ENCODE measurements at places on chromosomes 11 and 22.

DNA sequence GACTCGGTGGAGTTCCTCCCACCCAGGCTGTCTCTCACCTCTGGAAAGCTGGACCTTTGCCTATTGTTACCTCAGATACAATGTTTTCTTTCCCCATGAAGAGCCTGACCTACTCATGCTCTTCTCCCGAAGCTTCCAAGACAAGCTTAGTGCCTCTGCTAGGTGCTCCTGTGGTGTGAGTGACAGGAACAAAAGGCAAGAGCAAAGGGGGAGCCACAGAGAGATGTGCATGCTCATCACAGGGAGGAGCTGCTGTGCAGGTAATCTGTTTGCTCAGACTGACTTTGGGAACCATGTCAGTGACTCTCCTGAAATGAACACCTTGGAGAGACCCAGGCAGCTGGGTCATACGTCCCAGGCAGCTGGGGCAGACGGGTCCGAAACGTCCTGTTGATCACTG is 53.6 kb upstream of the VSTM5 start:
- DNase-seq: no peak

- no peak for DNase-seq
Observed at GRCh38 chr11:114280696-114281095, 15.5 kb upstream of the NNMT start.

- no peak for DNase-seq
Observed at GRCh38 chr22:48161298-48161697, 1398.8 kb downstream of the TBC1D22A start.

DNA sequence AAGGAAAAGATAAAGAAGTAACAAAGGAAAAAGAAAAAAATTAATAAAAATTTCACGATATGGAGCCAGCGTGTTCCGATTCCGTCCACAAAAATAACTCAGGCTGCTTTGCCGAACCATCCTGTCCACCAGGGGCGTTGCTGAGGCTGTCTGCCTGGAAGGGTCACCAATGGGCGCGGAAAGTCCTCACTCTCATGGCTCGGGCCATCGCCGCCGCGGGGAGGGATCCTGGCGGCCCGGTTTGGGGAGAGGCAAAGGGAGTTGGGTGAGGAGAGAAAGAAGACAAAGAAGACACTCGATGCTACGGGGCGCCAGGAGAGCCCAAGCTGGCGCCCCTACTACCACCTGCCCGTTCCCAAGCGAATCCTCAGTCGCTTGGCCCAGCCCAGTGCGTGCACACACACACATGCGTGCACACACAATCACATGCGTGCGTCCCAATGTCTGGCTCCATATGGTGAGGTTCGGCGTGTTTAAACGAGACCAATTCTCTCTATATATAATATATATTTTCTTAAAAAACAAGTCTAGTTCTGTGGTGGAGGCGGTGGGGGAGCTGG is 5.6 kb upstream of the PYGM start:
- DNase-seq: no peak

GRCh38 chr11:72202571-72202970 is 10.6 kb downstream of the FOLR1 start:
- DNase-seq: no peak

DNA sequence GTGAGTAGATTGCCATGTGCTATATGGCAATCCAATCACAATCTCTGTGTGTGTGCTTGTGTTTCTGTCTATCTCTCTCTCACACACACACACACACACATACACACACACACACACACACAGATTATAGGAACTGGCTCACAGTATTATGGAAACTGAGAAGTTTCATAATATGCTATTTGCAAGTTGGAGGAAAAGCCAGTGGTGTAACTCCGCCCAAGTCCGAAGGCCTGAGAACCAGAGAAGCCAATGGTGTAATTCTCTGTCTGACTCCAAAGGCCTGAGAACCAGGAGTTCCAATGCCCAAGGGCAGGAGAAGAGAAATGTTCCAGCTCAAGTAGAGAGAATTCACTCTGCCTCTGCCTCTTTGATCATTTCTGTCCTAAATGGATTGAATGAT is 37.2 kb downstream of the GLYATL2 start:
- DNase-seq: no peak

DNA sequence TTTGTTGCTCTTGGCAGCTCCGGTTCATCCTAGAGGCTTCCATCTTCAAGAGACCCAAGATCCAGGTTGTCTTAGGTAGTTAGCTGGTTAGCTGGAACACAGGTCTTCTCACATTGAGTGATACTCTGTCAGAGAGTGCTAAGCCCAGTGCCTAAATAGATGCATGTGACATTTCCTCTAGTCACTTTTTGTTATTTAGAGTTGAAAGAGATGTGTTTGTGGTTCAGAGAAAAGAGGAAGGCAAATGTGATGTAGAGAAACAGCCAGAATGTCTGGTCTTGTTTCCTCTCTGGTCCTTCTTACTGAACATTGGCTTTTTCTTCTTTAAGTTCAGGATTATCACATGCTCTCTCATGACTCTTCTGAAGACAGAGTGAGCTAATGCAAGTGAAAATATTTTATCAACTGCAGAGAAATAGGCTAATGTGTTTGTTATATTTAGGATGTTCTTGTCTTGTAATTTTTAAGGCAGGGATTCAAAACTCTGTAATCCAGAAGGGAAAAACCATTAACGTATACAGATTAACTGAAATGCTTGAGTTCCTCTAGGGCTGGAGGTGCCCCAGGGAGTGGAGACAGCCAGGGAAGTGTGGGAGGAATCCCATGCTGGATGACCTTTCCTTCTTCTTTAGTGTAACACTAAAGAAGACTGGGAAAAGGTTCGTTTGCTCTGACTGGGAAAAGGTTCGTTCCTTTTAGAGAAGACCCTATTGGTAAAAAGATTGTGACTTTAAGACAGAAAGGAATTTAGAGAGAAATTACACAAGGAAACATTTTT is 75.4 kb downstream of the SWAP70 start:
- no peak for DNase-seq

GRCh38 chr22:23137905-23138561 is 3.8 kb downstream of the RSPH14 start:
- peak; percentile 25 for DNase-seq

GRCh38 chr11:70082829-70083228 is 4.7 kb downstream of the ANO1 start:
- DNase-seq: no peak

- DNase-seq: no peak
Observed at GRCh38 chr11:76408171-76408965, 27.2 kb downstream of the GVQW3 start.

DNA sequence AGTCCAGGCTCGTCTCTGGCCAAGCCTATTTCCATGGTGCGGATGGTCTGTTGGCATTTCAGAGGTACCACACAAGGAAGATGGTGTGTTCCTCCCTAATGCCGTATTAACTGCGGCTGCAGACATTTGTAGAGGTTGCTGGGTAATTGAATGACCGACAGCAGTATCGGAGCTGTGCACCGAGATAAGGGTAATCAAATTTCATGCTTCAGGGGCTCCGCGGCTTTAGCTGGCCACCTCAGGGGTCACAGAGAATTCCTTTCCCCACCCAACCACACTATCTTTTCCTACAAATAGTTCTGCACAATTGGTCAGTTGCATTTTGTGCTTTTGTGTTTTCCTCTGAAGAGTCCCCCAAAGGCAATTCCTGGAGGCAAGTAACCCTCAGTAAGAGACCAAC is 297.4 kb downstream of the OPCML start:
- DNase-seq: no peak

GRCh38 chr22:35054064-35054463 is 11.9 kb upstream of the ISX start:
- DNase-seq: no peak

DNA sequence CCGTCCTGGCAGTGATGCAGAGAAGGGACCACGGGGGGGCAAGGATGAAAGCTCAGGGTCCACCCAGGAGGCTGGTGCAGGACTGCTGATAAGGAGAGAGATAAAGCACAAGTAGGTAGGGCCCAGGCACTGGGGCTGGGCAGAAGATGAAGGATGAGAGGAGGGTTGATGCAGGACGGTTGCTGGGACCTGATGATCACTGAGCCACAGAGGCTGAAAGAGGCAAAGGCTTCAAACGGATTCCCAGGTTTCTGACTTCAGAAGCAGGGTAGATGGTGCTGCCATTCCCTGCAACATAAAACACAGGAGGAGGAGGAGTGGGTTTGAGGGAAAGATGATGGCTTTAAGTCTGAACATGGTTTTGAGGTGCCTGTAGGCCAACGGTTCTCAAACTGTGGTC is 148.5 kb downstream of the TTC17 start:
- no peak for DNase-seq

- DNase-seq: no peak
Observed at GRCh38 chr11:98589967-98590366, 430.8 kb upstream of the CNTN5 start.

DNA sequence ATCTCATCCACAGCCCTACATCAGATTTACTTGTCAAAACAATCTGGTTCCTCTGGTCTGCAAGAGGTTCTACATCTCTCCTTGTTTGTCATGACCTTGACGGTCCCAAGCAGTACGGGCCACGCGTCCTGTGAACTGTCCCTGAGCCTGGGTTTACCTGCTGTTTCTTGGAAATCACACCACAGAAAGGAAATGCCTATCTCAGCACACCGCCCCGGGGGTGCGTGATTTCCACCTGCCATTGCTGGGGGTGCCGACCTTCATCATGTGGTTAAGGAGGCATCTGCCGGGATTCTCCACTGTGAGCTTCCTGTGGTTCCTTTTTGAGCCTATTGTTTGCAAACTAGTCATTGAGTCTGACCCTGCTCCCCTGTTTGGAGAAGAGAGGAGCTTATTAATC is 1363.4 kb downstream of the BRD1 start:
- no peak for DNase-seq

GRCh38 chr11:110977661-110978060 is 265.4 kb upstream of the ARHGAP20 start:
- no peak for DNase-seq

- DNase-seq: no peak
Observed at GRCh38 chr11:124578761-124579160, 9.0 kb downstream of the OR8A1 start.

- peak; percentile 61 for DNase-seq
Observed at GRCh38 chr11:75350743-75351540, 519 bp downstream of the ARRB1 start.

GRCh38 chr11:117961896-117962295 is 24.3 kb upstream of the IL10RA start:
- no peak for DNase-seq

DNA sequence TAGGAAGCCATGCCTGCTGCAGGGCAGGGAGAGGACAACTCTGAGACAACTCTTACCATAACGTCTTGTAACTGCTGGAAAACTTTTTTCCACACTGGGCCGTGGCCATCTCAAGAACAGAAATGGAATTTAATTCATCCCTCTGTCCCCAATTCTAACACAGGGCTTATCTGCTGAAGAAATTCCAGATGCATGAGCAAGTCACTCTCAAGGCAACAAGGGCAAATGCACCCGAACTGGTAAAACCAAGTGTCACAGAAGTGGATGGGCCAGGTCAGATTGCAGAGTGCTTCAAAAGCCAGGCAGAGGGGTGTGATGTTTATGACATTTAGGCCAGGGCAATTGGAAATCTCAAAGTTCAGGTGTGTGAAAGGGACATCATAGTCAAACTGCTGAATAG is 7.4 kb downstream of the SMPD1 start:
- no peak for DNase-seq

DNA sequence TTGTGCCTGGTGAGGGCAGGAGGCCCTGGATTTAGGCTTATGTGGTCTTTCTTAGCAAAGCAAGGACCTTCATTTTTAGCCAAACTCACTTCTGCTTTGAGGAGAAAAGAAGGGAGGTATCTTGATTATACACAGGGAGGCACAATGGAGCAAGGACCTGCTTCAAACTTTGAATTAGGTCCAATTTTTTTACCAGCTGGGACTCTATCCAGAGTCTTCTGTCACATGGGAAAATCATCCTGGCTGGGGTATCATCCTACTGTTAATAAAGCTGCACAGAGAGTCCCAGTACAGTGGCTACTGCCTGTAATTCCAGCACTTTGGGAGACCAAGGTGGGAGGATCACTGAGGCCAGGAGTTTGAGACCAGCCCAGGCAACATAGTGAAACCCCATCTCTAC is 87.8 kb downstream of the CWC15 start:
- DNase-seq: no peak

GRCh38 chr11:113715882-113716625 is 9.9 kb upstream of the TMPRSS5 start:
- peak; percentile 42 for DNase-seq

DNA sequence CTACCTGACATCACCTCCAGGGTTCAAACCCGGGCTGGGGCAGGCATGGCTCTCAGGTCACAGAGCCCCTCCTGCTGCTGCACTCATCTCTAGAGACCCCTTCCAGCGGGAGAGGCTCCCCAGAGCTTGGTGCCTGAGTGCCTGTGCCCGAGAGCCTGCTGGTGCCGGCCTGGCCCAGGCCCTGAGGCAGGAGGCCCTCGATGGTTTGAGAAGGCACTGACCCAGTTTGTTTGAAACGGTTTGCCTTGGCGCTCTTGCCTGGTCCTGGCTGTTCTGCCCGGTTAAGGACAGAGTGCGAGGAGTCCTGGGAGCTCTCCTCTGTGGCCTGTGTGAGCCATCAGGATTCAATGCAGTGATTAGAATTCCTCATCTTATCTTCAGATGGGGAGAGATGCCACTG is 88.9 kb downstream of the TBC1D22A start:
- no peak for DNase-seq

GRCh38 chr11:69825941-69826340 is 6.7 kb upstream of the FGF3 start:
- no peak for DNase-seq

Measured in head of caudate nucleus (tissue), 42 donors.